ENCODE measurements at places on chromosomes 6 and 20.

DNA sequence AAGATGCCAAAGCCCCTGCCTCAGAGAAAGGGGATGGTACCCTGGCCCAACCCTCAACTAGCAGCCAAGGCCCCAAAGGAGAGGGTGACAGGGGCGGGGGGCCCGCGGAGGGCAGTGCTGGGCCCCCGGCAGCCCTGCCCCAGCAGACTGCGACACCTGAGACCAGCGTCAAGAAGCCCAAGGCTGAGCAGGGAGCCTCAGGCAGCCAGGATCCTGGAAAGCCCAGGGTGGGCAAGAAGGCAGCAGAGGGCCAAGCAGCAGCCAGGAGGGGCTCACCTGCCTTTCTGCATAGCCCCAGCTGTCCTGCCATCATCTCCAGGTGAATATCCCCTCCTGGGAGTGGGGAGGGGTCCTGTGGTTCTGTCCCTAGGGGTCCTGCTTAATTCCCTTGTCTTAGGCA, 1.1 kb downstream of the MYLK2 start:
- DNase-seq = no peak

DNA sequence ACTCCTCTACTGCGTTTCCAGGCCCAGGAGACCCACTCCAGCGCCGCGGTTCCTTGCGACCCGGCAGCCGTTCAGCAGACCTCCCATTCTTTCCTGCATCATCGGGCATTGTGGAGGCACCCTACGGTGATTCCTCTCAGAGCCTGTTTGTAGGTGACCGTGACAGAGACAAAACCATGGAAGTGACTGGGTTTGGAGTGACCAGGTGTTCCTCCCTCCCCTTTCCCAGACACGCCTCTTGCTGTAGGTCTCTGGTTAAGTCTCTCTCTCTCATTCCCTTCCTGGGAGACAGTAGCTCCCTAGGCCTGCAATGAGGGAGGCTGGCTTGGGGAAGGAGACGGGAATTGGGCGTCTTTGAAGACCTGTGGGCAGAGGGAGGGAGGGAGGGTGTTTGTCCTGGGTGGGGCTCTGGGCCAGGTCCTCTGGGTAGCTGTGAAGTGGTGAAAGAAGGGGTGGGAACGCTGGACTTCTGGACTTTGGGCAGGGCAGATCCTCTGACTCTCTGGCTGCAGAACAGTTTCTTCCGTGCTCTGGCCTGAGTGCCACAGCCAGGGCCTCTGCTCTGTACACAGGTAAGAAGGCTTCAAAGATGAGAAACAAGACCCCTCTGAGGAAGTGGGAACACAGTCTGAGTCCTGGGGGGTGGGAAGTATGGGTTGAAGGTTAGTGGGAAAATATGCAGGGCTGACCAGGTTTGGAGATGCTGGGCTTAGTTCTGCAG, 763 bp downstream of the KLC4 start:
- DNase-seq = no peak

DNA sequence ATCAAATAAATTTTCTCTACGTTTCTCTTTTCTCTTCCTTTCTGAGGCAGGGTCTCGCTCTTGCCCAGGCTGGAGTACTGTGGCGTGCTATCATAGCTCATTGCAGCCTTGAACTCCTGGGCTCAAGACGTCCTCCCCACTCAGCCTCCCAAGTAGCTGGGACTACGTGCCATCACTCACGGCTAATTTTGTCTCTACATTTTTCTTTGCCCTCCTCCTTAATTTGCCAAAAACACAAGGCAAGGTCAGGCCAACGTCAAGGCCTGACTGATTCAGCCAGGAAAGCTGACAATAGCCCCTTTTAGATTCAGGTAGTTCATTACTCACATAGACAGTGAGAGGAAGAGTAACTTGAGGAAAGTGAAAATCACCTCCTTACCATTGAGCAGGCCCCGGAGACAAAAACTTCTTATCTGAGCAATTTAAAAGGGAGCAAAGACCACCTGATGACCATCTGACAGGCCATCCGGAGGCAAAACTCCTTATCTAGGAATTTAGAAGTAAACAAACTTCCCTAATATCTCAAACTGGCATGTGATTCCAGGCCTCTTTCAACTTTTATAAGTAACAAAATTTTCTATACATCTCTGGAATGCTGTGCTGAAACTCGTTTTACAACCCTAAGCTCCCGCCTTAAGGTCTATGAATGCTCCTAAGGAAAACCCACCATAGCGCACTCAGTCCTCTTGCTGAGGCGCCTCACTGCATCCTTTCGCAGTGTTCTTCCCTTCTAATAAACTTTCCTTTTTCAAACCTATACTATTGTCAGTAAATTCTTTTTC, 42.1 kb upstream of the SRPK1 start:
- DNase-seq = no peak

DNA sequence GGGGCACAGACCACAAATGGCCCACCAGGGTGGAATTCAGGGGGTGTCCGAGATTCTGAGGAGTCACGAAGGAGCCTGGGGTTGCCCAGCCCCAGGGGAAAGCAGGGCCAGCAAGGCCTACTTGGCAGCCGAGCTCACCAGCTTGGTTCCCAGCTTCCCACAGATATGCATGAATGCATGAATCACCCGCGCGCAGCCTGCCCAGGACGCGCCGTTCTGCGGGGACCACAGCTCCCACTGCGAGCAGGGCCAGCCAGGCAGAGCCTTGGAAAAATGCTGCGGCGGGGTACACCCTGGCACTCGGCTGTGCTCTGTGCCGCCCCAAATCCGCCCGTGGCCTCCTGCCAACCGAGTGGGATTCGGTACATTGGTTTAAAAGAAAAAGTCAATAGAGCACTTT, 211.0 kb downstream of the NFATC2 start:
- DNase-seq = no peak

DNA sequence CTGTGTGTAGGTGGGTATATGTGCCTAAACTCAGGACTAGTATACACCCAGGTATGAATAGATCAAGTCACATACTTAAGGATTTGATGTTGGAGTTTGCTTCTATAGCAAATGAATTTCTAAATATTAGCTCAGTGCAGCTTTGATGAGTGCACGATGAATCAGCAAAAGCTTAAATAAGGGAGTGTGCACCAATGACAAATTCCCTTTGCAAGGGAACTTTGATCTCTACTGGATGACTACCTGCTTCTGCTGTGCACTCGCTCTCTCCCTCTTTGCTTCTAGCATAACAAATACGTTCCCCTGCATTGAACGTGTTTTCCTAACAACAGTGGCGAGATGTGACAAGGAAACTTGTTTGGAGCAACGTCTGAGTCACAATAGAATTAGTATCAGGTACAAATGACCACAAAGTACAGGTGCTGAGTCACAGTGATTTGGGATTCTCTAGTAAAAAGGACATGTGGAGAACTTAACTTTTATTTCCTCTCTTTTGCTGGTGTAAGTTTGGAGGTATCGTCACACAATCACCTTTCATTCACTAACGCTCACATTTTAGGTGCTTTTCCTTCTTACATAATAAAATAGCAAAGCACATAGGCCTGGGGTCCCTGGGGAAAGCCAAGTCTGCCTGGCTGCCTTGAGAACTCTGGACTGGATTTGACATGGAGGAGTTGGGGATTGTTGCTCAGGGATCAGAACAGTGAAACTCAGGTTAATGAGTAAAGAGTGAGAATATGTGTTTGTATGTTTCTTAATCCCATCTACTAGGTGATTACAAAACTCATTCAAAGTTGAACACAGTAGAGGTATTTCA, 49.7 kb downstream of the KLHL31 start:
- DNase-seq = no peak

GRCh38 chr20:48945840-48946514, 24.5 kb downstream of the ARFGEF2 start:
- DNase-seq = no peak

DNA sequence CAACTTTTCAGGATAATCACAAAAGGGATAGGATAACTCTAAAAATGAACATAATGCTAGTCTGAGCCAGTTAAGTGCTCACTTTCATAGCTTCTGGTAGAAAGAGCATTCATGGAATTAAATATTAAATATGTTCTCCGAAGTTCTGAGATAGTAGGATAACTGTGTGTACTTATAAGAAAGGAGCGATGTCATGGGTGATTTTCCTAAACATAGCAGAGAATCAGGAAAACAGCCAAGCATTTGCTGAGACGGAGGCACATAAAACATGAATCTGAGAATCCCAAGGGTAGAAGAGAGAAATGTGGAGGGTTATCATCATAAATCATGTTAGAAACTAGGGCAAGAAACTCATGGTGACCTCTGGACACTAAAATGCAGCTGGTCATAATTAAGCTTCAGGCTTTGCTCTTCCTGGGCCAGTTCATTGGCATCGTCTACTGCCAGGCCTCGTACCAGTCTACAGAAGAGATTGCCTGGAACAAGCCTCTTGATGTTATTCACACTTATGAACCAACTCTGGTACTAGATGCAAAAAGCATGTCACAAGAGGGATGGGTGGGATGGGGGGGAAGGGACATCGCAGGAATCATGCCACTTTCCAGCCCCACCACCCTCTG, 436.6 kb downstream of the PRKN start:
- DNase-seq = no peak

- peak; percentile 14 for DNase-seq
Observed at GRCh38 chr6:154842833-154843232, 109.6 kb downstream of the SCAF8 start.

GRCh38 chr6:83518816-83519480, 6.6 kb downstream of the PRSS35 start:
- DNase-seq = peak; percentile 37

DNA sequence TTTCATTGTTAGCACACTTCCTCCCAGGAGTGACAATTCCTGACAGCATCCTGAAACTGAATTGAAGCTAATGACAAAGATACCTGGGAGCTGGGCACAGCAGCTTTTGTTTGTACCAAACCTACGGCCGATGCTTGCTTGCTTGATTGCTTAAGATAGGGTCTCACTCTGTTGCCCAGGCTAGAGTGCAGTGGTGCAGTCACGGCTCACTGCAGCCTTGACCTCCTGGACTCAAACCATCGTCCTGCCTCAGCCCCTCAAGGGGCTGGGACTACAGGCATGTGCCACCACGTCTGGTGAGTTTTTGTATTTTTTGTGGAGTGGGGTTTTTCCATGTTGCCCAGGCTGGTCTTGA, 84.7 kb upstream of the SCP2D1 start:
- DNase-seq = no peak

DNA sequence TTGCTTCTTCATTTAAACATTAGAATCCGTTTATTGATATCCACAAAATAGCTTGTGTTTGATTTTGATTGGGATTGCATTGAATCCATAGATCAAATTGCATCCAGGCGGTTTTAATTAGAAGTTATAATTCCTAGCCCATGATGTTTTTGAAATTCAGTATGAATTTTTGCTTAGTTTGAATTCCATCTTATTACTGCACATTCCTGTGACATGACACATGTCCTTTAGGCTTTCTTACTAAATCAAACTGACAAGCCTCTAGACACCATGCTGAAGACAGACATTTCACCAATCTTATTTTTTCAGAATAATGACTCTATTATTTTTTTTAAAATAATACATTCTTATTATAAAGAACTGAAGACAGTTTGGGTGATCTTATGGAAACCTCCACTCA, 21.4 kb upstream of the PI16 start:
- DNase-seq = no peak

DNA sequence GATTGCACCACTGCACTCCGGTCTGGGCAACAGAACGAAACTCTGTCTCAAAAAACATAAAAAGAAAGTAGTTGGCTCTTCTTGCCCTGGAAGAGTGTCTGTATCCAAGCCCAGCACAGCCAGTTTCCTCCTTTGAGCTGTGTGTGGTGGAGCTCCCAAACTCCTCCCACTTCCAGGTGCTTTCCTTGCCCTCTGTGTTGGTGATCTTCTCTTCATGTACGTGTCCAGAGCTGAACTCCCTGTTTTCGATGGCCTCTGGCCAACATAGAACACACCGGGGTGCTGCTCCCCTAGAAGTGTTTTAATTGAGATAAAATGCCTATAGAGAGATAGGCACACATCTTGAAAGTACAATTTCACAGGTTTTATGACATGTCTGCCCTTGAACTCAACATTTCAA, 16.7 kb upstream of the SGK2 start:
- no peak for DNase-seq

DNA sequence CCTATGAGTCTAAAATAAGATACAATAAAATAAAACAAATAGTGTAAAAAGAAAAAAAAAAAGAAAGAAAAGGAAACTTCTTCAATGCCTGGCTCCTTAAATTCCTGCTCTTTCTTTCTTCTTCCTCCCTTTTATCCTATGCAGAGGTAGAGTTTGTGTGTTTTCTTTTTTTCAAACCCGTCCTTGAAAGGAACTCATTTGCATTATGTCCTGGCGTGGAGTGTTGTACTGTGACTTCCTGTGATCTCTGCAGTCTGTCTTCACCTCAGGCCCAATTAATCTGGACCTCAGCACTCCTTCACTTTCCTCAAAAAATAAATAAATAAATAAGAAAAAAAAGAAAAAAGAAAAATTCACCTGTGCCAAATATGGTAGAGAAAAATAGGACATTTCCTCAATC, 541.9 kb upstream of the SPTLC3 start:
- no peak for DNase-seq

DNA sequence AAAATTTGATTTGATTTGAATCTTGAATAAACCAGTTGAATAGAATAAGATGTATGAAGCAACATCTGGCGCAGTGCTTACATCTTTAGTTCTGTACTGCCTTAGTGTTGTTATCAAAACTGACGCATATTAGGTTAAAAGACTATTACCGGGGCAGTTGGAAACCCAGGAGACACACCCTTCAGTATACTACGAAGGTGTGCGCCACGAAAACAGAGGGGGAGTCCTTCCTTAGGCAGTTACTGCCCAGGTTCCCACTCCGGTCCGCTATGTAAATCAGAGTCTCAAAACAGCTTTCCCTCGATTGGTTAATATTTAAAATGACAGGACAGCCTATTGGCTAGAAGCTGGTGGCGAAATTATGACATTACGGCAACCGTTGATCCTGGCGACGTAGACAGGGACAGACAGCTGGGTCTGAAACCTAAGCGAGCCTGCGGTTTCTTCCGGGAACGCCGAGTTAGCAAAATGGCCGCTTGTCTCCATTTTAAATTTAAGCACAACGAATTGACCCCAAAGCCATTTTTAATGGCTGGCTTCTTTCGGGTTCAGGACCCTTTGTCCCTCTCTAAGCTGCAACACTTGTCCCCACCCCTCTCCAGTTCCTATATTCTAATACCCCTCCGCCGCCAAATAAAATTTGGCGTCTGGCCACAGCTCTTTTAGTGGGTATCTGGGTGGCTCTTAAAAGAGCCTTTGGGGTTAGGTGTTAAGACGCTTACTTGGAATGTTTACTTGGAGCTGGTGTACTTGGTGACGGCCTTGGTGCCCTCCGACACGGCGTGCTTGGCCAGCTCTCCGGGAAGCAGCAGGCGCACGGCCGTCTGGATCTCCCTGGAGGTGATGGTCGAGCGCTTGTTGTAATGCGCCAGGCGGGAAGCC, 35.8 kb downstream of the HFE start:
- peak; percentile 76 for DNase-seq

DNA sequence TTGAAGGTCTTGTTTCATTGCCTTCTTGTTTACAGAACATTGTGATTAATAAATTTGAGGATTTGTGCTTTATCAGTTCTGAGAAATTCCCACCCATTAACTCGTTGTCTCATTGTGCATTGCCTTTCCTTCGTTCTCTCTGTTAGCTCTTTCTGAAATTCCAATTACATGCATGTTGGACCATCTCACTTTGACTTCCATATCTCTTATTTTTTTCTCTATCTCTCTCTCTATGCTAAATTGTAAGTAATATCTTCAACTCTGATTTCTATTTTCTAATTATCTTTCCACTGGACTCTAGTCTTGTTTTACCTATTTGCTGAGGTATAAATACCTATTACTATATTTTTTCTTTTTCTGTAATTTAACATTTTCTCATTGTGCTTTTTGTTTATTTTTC, 92.3 kb downstream of the SHLD1 start:
- DNase-seq = no peak

Measured in SK-N-SH (cell line).